Liver (tissue), 10 donors: ENCODE measurements at places on chromosomes 6 and 20. TPM values are rescaled to one million over a fixed set of nuclear protein-coding genes. Genes with fewer than 3 reads are reported as not detected.

- no peak overlapping the region for H3K27ac ChIP-seq
- H3K27me3 ChIP-seq: no peaks in the 10 kb centered on the region
- H3K4me1 ChIP-seq: peaks cover 11% of the 10 kb centered on the region
- H3K4me3 ChIP-seq: no peak overlapping the region
Measured at GRCh38 chr6:1325461-1326309, 13.8 kb downstream of the FOXQ1 start.

DNA sequence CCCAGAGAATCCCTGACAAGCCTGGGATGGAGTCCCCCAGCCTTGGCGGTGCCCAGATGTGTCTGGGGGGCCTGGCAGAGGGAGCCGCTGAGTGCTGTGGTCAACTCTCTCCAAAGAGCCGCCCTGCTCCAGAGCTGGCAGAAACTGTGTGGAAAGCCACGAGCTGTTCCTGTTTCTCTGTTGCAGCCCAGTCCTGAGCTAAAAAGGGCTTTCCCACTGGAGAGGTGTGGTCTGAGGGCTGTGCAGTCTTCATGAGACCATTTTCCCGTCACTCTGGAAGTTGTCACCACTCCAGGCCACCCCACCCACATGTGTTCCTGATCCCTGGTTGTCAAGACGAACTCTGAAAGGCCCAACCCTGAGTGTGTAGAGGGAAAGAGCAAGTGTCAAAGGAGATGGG, 99.7 kb upstream of the KCNK16 start:
- no peak overlapping the region for H3K27ac ChIP-seq
- no peaks in the 10 kb centered on the region for H3K36me3 ChIP-seq
- DNase-seq: no peak
- H3K4me1 ChIP-seq: no peaks in the 10 kb centered on the region
- H3K27me3 ChIP-seq: no peaks in the 10 kb centered on the region
- H3K4me3 ChIP-seq: no peak overlapping the region

DNA sequence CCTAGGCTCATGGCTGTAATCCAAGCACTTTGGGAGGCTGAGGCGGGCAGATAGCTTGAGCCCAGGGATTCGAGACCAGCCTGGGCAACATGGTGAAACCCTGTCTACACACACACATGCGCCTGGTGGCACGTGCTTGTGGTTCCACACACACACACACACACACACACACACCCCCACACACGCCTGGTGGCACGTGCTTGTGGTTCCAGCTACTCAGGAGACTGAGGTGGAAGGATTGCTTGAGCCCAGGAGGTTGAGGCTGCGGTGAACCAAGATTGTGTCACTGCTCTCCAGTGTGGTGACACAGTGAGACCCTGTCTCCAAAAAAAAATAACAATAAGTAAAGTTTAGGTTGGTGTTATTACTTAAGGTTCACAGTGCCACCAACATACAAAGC, 165.8 kb downstream of the ZFAND3 start:
- no peaks in the 10 kb centered on the region for H3K27me3 ChIP-seq
- H3K4me1 ChIP-seq: peaks cover 51% of the 10 kb centered on the region

DNA sequence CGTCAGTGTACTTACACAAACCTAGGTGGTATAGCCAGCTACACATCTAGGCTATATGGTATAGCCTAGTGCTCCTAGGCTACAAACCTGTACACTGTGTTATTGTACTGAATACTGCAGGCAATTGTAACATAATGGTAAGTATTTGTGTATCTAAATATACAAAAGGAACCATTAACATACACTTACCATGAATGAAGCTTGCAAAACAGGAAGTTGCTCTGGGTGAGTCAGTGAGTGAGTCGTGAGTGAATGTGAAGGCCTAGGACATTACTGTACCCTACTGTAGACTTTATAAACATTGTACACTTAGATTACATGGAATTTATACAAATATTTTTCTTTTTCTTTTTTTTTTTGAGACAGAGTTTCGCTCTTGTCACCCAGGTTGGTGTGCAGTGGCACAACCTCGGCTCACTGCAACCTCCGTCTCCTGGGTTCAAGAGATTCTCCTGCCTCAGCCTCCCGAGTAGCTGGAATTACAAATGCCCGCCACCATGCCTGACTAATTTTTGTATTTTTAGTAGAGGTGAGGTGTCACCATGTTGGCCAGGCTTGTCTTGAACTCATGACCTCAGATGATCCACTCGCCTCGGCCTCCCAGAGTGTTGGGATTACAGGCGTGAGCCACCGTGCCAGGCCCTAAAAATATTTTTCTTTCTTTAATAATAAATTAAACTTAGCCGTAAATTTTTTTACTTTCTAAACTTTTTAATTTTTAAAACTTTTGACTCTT, 15.4 kb upstream of the KIAA1755 start:
- no peaks in the 10 kb centered on the region for H3K27me3 ChIP-seq
- no peaks in the 10 kb centered on the region for H3K4me1 ChIP-seq

DNA sequence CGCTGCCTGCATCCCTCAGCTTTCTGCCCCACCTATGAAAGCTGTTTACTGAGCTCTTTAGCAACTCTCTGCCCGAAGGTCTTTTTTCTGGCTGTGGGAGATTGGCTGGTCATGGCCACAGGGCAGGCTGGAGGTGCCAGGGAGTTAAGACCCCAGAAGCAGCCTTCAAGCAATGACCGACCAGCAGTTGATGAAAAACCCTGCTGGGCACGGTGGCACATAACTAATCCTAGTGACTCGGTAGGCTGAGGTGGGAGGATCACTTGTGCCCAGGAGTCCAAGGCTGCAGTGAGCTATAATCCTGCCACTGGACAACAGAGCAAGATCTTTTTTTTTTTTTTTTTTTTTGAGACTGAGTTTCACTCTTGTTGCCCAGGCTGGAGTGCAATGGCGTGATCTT, 20.4 kb upstream of the ITPR3 start:
- H3K27ac ChIP-seq: no peak overlapping the region
- H3K4me3 ChIP-seq: no peak overlapping the region
- no peaks in the 10 kb centered on the region for H3K4me1 ChIP-seq
- no peak for DNase-seq
- H3K27me3 ChIP-seq: no peaks in the 10 kb centered on the region

DNA sequence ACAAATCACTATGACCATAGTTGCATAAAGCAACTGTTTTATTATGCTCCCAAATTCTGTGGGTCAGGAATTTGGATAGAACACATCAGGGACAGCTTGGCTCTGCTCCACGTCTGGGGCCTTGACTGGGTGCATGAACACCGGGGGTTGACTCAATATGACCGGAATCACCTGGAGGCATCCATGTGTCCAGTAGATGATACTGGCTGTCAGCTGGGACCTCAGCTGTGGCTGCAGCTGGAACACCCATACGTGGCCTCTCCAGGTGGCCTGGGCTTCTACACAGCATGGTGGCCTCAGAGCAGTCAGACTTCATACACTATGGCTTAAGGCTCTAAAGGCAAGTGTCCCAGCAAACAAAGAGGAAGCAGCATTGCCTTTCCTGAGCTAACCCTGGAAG, 113.4 kb downstream of the NRN1 start:
- no peak overlapping the region for H3K27ac ChIP-seq
- H3K4me1 ChIP-seq: peaks cover 2% of the 10 kb centered on the region
- no peak for DNase-seq
- no peak overlapping the region for H3K4me3 ChIP-seq

DNA sequence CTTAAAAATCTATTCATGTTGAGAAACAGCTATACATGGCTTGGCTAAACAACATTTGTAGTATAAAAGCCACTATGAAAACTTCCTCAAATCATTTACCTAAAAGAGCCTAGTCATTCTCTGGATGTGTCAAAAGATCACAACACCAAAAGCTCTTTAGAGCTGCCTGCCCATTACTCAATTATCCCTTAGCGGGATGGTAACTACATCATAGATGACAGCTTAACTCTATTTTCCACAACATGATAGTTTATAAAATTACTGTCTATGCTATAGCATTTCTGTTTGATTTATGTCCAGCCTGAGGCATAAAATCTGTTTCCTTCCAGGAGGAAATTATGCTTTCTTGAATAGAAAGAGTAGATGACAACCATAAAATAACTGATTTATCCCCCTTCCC, 777.6 kb upstream of the HS3ST5 start:
- H3K27me3 ChIP-seq: no peaks in the 10 kb centered on the region
- no peaks in the 10 kb centered on the region for H3K36me3 ChIP-seq
- no peak overlapping the region for H3K4me3 ChIP-seq
- no peaks in the 10 kb centered on the region for H3K4me1 ChIP-seq
- no peak for DNase-seq

- no peak for DNase-seq
- no peak overlapping the region for H3K27ac ChIP-seq
Measured at GRCh38 chr20:53789989-53790675, 196.5 kb upstream of the ZNF217 start.

DNA sequence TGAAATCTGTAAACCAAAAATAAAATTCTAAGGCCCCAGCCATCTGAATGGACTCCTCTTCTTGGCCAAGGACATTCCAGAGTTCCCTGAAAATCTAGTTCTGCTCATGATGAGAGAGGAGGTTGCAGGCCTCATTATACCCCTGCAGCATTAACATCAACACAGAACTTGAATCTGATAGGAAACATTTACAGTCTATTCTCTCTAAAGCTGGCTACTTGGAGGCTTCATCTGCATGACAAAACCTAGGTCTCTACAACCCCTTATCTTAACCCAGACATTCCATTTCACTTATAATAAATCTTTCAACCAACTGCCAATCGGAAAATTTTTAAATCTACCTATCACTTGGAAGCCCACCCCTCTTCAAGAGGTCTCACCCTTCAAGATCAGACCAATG, 15.7 kb downstream of the RTN4IP1 start:
- no peak overlapping the region for H3K27ac ChIP-seq
- peaks cover 5% of the 10 kb centered on the region for H3K36me3 ChIP-seq
- H3K4me1 ChIP-seq: no peaks in the 10 kb centered on the region
- no peaks in the 10 kb centered on the region for H3K27me3 ChIP-seq
- DNase-seq: no peak
- no peak overlapping the region for H3K4me3 ChIP-seq

DNA sequence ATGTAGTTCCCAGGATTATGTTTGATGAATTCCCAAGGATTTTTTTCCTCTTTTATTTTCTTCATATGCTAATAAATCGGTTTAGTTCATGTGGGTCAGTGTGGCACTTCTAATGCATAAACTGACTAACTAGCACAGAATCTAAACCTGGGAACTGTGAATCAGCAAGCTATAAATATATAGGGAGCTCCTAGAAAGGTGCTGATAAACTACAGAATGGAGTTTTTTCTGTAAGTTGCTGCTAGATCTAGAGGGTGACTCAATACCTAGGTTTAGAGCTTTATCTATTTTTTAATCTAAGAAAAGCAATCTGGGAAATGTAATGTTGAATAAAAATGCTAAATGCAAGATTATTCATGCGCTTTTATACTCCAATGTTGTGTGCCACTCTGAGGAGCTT, 118.8 kb upstream of the PTCHD4 start:
- H3K36me3 ChIP-seq: no peaks in the 10 kb centered on the region
- DNase-seq: no peak
- no peak overlapping the region for H3K27ac ChIP-seq
- no peak overlapping the region for H3K4me3 ChIP-seq
- H3K4me1 ChIP-seq: no peaks in the 10 kb centered on the region
- H3K27me3 ChIP-seq: no peaks in the 10 kb centered on the region

The NXT1 gene
- 8.1 TPM for polyA plus RNA-seq

The TUBE1 gene
- 8.8 TPM for polyA plus RNA-seq

DNA sequence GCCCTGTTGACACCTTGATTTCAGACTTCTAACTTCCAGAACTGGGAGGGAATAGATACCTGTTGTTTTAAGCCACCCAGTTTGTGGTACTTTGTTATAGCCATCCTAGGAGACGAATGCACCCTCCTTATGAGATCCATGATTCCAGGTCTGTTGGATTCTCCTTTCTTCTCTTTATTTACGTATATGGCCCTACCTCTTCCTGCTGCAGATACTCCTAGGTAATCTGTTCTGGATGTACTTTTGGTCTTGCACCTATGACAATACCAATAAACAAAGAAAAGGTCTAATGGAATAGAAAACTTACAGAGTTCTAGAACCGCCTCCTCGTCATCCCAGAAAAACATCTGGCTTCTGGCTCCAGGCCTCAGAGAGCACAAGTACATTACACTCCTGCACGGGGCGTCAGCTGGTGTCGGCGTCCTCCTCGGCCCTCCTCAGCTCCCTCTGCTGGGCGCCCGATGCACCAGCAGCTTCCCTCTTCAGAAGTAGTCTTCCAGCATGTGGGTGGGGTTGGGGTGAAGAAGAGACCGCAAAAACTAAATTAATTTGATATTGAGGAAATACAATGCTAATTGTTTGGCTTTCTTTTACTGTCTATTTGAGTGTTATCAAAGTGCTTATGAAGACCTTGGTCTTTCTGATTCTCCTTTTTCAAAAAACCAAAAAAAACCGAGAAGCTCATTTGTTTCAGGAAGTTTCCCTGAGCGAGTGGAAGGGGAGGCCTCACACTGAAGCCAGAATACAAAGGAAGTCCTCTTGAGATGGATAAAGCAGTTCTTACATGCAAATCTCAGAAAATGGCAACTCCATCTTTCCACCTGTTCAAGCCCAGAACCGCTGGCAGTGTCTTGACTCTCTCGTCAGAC, 9.7 kb upstream of the ATXN1 start:
- H3K27ac ChIP-seq: no peak overlapping the region
- DNase-seq: peak; percentile 67
- peaks cover 6% of the 10 kb centered on the region for H3K4me1 ChIP-seq
- no peaks in the 10 kb centered on the region for H3K36me3 ChIP-seq

The SLC24A3 gene
- polyA plus RNA-seq: 0.43 TPM

GRCh38 chr20:43691928-43692524, 25.1 kb downstream of the MYBL2 start:
- H3K36me3 ChIP-seq: no peaks in the 10 kb centered on the region
- no peak overlapping the region for H3K27ac ChIP-seq
- H3K4me3 ChIP-seq: no peak overlapping the region
- H3K27me3 ChIP-seq: no peaks in the 10 kb centered on the region
